NCI-H226 (cell line): ENCODE measurements at places on chromosomes 5 and 9.
A peak's percentile ranks its signal among the peaks of the same experiment; 100 is the strongest.

DNA sequence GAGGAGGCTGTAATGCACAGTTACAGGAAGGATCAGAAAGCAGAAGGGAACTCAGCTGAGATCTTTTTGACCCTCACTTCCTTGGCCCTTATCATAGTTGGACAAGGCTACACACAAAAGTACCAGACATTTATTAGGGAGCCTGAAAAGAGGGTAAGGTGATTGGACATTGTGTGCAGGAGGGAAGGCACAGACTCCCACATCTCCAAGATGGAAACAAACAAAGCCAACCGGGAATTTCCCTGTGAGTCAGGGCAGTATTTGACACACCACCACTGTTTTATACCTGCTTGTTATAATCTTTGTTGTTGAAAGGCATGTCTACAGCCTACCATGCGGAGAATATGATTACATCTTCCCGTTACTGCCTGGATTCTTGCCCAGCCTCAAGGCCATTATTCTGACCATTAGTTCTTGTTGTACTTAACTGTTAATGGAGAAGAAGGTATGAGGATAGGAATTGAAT lies 3.0 kb upstream of the CCNG1 start:
- DNase-seq, result peak; percentile 90

DNA sequence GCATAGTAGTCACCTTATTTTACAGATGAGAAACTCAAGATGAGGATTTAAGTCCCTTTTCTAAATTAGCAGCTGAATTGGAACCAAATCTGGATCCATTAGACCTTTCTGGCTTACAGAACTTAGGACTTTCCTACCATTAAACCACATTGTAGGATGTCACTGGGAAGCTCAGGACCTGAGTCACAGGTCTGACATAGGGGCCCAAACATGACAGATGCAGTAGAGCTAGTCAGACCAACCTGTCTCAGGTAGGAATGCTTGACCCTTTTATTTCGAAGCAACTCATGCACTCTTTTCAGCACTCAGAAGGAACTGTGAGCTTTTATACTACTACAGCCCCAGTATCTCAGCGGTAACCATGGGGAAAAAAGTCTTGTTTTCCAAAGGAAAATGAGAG lies 2.6 kb downstream of the RAB24 start:
- no peak for DNase-seq

DNA sequence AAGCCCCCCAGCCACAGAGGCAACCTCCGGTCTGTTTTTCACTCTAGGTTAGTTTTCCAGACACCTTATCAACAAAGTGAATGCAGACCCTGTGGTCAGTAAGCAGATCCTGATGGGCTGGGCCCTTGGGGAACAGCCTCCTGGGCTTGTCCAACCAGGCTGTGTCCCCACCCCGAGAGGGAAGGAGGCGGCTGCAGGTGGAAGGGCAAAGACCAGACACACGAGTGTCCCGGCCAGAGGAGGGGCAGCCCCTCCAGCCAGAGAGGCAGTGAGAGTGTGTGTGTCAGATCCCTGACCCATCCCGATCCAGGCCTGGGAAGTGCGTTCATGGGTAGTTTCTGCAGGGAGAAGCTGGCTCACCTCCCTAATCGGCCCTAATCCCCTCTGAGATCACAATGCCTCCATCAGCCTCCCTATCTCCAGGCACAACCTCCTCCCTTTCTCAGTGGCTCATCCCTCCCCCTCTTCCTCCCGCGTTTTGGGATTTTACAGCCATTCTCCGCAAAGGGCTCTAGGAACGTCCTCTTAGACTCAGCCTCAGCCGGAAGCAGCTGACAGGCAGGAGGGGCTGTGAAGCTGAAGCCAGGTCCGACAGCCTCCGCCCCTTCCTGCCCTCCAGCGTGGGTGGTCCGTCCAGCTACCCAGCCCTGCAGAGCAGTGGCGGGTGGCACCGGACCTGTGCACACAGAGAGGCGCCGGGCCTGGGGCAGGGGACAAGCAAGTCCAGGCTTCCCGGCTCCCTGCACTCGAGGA lies 9.7 kb downstream of the SLC12A7 start:
- no peak for DNase-seq

DNA sequence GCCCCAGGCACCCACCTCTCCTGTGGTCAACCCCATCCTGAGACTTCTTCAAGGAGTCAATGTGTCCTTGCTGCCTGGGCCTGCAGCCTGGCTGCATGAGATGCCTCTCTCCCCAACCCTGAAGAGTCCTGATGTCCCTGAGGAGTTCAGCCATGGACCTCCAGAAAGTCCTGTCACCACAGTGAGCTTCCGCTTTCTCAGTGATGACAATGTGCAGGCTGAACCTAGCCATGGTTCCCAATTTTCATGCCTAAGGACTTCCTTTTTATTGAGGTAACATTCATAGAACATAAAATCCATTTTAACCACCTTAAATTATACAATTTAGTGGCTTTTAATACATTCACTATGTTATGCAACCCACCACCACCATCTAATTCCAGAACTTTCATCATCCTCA lies 29.1 kb downstream of the DAP start:
- no peak for DNase-seq

GRCh38 chr9:5483306-5483705 lies 27.0 kb upstream of the PDCD1LG2 start:
- no peak for DNase-seq

DNA sequence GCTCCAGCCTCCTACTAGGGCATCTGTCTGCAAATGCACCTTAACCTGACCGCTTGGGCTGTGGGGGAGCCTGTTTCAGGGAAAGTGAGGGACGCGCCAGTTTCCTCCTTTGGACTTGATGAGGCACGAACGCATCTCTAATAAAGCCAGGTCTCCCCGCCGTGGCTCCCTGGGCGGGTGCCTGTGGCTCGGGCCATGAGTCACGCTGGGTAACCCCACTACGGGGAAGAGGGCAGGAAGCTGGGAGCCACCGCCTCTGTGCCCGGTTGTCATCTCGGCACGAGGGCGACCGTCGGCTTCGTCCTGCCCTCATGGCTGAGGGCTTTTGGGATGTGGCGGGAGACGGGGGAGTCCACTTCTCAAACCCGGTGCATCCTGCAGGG lies 12.1 kb downstream of the NOTCH1 start:
- no peak for DNase-seq

DNA sequence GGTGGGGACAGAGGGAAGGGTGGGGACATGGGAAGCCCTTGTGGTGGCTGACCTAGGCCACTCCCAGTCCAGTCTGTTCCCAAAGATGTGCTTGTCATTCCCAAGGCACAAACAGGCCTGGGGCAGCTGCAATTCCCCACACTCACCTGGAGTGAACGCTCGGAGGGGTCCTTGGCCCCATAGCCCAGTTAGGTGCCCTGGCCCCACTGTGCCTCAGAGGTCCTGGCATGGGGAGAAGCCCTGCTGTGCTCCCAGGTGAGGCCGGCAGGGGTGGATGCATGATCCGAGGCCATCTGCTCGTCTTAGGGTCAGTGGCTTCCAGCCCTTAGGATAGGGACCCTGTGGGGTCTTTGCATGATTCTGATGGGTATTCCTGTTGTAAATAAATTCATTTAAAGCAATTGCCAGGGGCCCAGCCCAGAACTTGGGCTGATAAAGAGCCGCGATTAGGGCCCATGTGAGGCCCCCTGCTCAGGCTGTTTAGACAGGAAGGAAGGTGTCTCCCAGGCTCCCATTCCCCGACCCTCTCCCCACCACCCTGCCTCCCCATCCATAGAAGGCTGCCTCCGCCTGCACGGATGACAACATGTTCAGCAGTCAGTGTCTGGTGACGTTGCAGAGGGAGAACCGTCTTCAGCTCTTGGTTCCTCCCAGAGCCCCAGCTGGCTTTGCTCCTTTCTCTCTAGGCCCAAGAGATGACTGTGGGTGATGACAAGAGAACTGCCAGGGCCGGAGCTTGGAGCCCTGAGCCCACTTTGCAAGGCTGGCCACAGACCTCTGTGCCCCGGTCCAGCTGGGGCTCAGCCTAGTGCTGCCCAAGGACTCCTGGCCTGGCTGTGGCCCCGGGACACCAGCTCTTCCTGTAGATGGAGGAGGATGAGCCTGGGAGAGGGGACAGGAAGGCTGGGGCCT lies 28.4 kb upstream of the IRX4 start:
- DNase-seq, result no peak

GRCh38 chr5:151911011-151911410 lies 13.6 kb downstream of the GLRA1 start:
- no peak for DNase-seq

DNA sequence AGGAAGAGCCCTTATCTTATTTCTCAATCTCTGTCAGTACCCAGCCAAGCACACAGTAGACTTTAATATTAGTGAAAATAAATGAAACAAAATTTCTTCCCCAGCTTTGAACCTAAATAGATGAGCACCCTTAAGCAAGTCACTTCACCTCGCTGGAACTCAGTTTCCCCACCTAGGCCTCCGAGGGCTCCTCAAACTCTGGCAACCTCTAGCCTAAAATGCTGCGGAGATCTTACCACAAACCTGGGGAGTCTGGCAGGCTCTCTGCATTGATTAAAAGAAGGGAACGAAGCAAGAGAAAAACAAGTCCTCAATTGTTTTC lies 326 bp downstream of the RIGI start:
- no peak for DNase-seq

DNA sequence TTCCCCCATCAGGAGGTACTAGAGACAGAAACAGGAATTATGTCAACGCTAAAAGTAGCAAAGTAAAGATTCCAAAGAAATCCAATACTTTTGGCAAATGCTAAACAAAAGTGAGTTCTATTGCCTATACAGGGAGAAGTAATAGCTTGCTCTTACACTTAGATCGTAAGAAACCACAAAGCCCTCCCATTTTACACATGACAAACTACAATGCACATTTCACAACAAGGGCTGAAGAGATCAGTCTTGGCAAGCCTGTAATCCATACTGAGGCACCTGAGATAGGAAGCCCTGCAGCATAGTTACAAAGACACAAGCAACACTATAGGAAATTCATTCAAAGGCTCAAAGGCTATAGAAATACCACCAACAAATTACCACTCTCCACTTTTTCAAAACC lies 7.7 kb downstream of the HNRNPK start:
- no peak for DNase-seq

DNA sequence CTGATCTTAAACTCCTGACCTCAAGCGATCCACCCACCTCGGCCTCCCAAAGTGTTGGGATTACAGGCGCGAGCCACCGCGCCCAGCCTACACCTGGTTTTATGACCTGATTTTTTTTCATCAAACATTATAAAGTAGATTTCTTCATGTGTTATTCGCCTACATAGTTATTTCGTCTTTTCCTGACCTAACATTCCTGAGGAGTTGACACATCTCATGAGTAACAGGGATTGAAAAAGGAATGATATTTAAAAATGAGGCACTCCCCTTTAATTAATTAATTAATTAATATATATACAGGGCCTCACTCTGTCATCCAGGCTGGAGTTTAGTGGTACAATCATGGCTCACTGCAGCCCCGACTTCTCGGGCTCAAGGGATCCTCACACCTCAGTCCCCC lies 20.2 kb upstream of the MTMR12 start:
- peak; percentile 13 for DNase-seq

GRCh38 chr5:170028124-170028523 lies 47.8 kb upstream of the INSYN2B start:
- DNase-seq, result no peak
